Keratinocyte (primary cell): ENCODE measurements at places on chromosomes 5 and 9.

GRCh38 chr9:17403539-17403938, 175.3 kb upstream of the SH3GL2 start:
- no peak for DNase-seq

DNA sequence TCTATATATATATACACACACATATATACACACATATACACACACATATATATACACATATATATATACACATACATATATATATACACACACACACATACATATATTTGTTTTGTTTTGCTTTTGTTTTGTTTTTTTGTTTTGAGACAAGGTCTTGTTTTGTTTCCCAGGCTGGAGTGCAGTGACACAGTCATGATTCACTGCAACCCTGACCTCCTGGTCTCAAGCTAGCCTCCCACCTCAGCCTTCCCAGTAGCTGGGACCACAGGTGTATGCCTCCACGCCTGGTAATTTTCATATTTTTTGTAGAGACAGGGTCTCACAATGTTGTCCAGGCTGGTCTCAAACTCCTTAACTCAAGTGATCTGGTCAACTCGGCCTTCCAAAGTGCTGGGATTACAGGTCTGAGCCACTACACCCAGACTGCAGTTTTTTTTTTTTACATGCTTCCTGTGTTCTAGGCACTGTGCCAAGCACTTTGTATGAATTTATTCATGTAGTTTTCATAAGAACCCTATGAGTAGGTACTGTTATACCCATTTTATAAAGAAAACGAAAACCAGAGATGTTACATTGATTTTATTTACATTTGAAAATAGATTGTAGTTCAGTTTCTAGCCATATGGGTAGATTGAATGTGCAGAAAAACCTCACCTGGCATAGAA, 120.7 kb downstream of the PBX3 start:
- DNase-seq: no peak

GRCh38 chr5:149264439-149265067, 7.1 kb upstream of the AFAP1L1 start:
- no peak for DNase-seq

- no peak for DNase-seq
These were observed 1.1 kb downstream of the PRR7 start for GRCh38 chr5:177447611-177448243.

DNA sequence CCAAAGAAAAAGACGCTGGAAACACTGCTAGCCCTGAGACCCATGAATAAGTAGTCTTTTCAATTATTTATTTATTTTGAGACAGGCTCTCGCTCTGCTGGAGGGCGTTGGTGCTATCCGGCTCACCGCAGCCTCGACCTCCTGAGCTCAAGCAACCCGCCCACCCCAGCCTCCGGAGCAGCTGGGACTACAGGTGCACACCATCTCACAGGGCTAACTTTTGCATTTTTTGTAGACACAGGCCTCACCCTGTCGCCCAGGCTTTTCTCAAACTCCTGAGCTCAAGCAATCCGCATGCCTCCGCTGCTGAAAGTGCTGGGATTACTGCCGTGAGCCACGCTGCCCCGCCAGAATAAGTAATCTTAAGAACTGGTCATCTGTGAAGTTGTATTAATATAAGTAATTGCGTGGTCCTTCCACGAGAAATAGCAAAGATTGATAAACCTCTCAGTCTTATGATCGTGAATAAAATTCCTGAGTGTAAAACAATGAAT, 1.6 kb downstream of the ANXA2R start:
- DNase-seq: no peak

DNA sequence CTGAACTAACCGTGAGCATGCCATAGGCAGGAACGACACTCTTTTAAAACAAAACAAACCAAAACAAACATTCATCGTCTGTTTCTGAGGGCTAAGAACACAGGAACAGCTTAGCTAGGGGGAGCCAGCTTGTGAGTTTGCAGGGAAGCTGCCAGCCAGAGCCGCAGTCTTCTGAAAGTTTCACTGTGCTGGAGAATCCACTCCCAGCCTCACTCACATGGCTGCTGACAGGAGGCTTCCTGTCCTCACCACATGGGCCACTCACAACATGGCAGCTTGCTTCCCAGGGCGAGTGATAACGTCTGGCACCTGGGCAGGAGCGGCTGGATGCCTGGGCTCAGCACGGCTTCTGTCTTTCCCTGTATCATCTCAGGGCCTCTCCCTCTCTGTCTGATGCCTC, 275.2 kb downstream of the MSX2 start:
- no peak for DNase-seq

- DNase-seq: no peak
These were observed 185.5 kb upstream of the KCNN2 start for GRCh38 chr5:114176356-114176755.

- no peak for DNase-seq
These were observed 902 bp downstream of the TMED9 start for GRCh38 chr5:177592905-177593304.

DNA sequence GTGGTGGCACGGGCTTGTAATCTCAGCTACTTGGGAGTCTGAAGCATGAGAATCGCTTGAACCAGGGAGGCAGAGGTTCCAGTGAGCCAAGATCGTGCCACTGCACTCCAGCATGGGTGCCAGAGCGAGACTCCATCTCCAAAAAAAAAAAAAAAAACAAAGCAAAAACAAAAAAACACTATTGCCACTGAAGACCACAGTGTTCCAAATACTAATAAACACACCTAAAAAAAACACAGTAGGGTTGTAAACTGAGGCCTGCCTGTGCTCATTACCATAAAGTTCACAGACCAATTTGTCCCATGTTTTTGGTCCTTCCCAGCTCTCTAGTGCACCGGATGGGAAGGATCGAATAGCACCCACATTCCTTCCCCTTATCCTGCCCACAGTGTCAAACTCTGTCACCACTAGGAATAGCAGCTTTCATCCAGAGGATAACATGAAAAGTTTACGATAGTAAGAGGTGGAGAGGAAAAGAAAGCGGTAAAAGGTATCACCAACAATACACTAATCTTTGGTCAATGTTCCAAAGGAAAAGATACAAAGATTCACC, 49.2 kb downstream of the MYO10 start:
- no peak for DNase-seq

- no peak for DNase-seq
These were observed 24.9 kb downstream of the MELK start for GRCh38 chr9:36597412-36598178.

GRCh38 chr9:21779397-21779796, 23.0 kb upstream of the MTAP start:
- no peak for DNase-seq

DNA sequence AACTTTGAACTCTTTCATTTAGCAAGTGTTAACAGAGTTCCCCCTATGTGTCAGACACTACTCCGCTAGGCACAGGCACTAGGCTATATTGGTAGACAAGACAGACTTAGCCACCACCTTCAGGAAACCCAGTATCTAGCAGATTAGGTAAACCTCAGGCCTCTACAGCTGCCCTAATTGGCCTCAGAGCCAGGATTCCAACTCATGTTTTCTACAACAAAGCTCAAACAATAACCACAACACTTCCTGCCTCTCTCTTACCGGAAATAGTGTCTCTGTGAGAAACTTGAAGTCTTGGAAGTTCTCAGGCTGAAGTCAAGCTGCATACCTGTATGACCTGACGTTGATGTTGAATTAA, 116.6 kb upstream of the SLC44A1 start:
- DNase-seq: no peak

- no peak for DNase-seq
These were observed 76.2 kb upstream of the ANKRD55 start for GRCh38 chr5:56309262-56309826.

DNA sequence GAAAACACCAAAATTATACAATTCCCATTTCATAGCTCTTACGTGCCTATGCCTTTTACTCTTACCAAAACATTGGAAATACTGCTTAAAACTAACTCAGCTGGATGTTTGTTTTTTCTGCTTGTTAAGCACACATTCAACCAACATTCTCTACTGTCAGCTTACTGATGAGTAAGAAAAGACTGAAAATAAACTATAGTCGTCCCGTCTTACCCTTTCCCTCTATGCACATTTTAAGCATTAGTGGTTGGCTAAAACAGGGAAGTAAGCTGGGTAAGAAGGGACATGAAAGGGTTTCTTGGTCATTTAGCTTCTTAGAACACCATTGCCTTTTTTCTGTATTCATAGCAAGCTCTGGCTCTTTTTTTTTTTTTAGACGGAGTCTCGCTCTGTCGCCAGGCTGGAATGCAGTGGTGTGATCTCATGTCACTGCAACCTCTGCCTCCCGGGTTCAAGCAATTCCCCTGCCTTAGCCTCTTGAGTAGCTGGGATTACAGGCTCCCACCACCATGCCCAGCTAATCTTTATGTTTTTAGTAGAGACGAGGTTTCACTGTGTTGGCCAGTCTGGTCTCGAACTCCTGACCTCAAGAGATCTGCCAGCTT, 232.1 kb upstream of the PCSK5 start:
- DNase-seq: no peak

GRCh38 chr5:62608529-62609511, 30.2 kb downstream of the LRRC70 start:
- DNase-seq: no peak

- DNase-seq: no peak
These were observed 441.2 kb downstream of the IRX1 start for GRCh38 chr5:4036861-4037260.

DNA sequence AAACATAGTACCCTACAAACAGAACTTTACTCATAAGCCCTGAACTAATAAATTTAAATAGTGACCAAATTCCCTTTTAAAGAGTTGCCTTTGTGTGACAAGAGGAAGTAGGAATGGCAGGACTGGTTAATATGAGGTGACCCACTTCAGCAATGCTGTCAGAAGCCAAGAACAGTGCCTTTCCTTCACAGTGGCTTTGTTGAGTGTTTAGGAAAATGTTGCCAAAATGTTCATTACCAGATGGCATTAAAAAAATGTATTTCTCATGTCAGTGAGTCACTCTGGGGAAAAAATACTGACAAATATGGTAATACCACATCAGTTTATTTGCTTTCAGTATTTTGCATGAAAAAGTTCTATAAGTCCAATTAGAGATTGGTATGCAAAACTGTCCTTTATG, 103.3 kb downstream of the DIRAS2 start:
- no peak for DNase-seq

GRCh38 chr5:4627131-4627530, 513.0 kb upstream of the ADAMTS16 start:
- no peak for DNase-seq

DNA sequence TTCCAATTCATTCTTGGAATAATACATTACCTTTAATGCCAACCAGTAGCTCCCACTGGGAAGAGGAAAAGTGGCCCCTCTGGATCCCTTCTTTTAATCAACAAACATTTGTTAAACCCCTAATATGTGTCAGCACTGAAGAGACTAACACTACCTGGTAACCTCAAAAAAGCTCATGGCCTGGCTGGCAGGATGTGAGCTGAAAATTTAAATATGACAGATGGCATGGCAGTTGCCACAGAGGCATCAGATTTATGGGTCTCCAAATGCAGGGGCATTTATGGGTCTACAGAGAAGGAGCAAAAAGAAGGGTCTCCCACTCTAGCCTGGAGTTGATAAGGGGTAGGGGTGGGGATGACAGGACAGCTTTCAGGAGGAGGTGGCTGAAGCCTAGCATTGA, 12.5 kb downstream of the DNAH5 start:
- DNase-seq: no peak

DNA sequence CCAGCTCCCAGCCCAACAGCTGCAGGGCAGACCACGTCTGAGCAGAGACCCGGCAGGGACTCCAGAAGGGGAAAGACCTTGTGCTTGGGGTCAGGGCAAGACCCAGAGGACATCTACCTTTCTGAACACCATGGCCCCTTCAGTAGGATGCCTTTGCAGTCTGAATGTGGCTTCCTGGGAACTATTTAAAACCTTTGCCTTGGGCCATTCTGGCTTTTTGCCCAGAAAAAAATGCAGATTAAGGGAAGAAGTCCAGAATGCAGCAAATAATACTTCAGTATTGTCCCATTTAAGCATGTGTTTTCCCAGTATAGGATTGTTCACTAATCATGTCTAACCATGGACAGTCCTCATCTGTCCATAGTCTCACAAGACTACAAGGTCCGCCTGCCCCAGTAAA, 67.5 kb upstream of the ERCC6L2 start:
- DNase-seq: no peak

- DNase-seq: no peak
These were observed 23.4 kb upstream of the FAM169A start for GRCh38 chr5:74889523-74890105.

DNA sequence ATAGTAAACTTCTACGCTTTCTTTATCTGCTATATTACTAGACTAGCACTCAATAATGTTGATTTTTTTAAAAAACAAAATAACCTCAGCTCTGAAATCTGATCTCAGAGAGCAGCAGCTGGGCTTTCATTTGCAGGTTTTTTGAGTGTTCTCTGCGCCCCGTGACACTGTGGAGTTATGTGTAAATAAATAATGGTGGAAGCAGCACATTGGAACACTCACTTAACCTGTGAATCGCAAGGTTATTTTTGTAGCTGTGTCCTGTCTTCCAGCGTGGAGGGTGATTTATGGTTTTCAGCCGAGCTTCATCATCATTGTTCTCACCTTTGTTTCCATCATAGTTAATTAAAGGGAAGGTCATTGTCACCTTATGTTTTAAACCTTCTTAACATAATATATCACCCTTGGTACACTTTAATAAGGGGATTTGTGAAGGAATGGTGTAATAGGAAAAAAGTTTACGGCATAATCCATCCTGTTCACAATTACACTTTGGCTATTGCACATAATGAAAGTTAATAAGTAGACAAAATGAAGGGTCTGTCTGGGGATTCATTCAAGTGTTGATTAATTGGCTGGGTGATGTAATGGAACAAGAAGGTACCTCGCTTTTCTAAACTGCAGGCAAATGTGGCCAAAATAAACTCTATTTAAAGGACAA, 493.3 kb upstream of the ADAMTS16 start:
- no peak for DNase-seq

- DNase-seq: no peak
These were observed 180.9 kb downstream of the MED10 start for GRCh38 chr5:6197427-6197826.

- DNase-seq: no peak
These were observed 48.4 kb downstream of the SECISBP2 start for GRCh38 chr9:89366711-89367110.

GRCh38 chr5:20570486-20570885, 582.5 kb upstream of the CDH18 start:
- DNase-seq: no peak

DNA sequence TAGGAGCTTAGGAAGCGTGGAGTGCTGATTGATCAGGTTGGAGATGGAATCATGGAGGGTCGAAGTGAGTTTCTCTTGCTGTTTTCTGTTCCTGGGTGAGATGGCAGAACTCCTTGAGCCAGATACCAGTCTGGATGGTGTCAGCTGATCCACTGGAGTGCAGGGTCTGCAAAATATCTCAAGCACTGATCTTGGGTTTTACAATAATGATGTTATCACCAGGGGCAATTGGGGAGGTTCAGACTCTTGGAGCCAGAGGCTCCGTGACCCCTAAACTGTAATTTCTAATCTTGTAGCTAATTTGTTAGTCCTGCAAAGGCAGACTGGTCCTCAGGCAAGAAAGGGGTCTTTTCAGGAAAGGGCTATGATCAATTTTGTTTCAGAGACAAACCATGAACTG, 80.0 kb upstream of the NIPAL4 start:
- DNase-seq: no peak
